ENCODE measurements at places on chromosomes 6 and 20.

- DNase-seq, result no peak
Observed at GRCh38 chr6:112221561-112221960, 32.8 kb downstream of the LAMA4 start.

- no peak for DNase-seq
Observed at GRCh38 chr20:38818113-38819065, 12.9 kb downstream of the PPP1R16B start.

DNA sequence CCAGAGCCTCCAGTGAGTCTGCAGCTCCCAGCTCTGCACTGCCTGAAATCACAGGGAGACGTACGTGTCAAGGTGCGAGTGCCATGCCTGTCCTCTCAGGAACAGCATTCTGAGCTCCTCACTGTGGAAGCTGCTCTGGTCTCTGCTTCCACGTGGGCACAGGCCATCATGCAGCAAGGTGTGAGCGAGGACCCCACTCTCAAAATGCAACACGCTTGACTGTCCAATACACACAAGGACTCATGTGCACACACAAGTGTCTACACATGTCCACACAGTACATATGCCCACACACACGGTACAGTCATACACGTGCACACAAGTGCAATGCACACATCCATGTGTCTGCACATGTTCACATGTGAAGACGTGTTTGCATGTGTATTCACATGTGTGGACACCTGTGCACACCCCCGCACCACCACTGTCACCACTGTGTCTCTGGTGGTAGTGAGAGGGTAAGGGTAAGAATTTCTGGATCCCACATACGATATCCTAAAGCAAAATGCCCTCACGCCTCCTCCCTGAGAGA is 260.5 kb downstream of the DLL1 start:
- no peak for DNase-seq

DNA sequence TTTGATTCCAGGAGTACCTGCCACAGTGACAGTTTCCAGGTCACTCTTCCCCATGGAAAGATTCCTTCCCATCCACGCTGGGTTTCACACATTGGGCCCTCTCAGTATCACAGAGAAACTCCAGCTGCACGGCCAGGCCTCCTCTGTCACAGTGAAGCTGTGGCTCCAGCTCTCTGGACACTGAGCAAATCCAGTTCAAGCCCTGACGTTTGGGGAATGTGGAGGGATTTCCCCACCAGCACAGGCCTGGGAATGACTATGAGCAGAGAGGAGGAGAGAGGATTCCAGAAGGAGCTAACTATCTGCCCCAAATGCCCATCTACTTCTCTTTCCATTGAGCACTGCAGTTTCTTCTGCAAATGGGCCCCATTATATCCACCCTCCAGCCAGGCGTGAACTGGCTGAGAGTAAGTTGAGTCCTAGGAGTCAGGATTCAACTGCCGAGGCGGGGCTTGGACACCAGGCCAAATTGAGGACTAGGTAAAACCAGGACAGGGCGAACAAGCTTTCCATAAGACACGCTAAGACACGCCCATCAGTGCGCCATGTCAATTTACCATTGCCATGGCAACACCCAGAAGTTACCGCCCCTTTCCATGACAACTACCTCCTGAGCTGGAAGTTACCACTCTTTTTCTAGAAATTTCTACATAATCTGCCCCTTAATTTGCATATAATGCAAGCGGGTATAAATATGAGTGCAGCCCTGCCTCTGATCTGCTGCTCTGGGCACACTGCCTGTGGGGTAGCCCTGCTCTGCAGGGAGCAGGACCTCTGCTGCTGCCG is 9.2 kb upstream of the BNIP5 start:
- peak; percentile 29 for DNase-seq

GRCh38 chr6:45699663-45700062 is 316.0 kb downstream of the CLIC5 start:
- DNase-seq, result no peak

GRCh38 chr6:15108383-15108715 is 137.5 kb upstream of the JARID2 start:
- no peak for DNase-seq

DNA sequence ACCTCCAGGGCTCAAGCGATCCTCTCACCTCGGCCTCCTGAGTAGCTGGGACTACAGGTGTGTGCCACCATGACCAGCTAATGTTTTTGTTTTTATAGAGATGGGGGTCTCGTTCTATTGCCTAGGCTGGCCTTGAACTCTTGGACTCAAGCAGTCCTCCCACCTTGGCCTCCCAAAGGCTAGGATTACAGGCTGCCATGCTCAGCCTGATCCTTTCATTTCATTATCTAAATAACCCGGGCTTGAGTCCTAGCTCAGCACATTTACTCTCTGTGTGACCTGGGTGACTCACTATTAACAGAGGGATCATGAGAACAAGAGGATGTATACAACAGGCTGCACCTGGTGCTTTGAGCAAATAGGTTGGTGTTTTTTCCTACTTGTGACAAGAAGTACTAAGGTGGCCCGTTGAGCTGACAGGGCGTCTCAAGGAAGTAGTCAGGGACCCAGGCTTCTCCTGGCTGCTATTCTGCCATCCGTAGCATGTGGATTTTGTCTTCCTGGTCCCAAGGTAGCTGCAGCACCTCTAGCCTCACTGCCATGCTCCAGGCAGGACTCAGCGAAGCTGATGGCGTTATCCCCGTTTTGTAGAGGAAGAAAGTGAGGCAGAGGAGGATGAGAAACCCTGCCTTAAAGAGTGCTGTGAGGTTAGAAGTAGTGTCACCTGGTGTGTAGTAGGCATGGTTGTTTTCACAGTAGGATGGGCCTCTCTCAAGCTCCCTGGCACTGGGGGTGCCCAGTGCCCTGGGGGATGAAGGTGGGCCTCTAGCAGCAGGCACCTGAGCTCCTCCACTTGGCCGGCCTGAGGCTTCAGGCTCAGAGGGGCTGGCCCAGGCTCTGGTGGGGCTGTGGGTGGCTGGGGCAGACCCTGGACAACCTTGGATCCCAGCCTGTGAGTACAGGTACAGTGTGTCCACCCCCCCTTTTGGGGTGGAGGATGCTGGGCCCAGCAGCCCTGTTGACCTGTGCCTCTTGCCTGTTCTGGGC is 62.4 kb downstream of the ADNP start:
- no peak for DNase-seq

- peak; percentile 95 for DNase-seq
Observed at GRCh38 chr20:35277531-35278395, at the start of gene MMP24OS. TSS of gene MMP24OS (minus strand) at chr20:35278122. CDS start at chr20:35277929, 193 bp downstream.

GRCh38 chr6:109991201-109992101 is 13.3 kb downstream of the GPR6 start:
- DNase-seq, result no peak

DNA sequence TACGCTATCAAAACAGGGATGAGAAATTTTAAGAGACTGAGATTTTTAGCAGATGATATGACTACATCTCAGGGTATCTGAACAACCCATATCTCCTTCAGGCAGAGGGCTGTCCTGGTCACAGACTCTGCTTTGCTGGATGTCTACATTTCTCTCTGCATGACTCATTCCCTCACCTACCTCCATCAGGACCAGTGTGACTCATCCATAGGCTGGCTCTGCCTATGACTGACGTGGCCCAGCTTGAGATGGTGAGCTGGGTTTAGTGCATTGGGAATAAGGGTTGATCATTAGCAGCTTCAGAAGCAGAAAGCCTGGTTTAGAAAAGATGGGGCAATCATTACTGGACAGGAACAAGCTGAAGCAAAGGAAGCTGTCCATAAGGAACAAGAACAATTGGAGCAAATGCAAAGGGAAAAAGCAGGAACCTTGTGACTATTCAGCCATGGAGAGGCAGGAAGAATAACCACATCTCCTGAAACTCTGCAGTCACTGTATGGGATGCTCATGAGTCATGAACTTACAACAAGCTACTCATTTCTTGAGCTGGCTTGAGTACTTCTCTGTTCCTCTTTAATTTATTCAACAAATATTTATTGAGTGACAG is 86.4 kb upstream of the CBLN4 start:
- DNase-seq, result no peak

DNA sequence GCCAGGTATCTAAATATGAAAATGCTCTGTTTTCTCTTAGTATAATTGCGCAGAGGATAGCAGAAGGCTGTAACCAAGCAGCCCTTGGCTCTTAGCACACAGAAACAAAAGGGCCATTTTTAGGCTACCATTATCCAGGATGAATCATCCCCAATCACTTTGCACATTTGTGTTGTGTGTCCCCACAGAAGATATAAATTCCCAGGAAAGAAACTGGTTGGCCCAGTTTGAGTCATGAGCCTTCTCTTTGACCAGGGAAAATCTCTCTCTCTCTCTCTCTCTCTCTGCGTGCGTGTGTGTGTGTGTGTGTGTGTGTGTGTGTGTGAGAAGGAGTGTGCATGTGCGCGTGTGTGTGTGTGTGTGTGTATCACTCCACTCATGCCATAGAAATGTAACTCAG is 178.5 kb downstream of the FRK start:
- DNase-seq, result peak; percentile 18
